ENCODE measurements at places on chromosomes 2 and 18.

DNA sequence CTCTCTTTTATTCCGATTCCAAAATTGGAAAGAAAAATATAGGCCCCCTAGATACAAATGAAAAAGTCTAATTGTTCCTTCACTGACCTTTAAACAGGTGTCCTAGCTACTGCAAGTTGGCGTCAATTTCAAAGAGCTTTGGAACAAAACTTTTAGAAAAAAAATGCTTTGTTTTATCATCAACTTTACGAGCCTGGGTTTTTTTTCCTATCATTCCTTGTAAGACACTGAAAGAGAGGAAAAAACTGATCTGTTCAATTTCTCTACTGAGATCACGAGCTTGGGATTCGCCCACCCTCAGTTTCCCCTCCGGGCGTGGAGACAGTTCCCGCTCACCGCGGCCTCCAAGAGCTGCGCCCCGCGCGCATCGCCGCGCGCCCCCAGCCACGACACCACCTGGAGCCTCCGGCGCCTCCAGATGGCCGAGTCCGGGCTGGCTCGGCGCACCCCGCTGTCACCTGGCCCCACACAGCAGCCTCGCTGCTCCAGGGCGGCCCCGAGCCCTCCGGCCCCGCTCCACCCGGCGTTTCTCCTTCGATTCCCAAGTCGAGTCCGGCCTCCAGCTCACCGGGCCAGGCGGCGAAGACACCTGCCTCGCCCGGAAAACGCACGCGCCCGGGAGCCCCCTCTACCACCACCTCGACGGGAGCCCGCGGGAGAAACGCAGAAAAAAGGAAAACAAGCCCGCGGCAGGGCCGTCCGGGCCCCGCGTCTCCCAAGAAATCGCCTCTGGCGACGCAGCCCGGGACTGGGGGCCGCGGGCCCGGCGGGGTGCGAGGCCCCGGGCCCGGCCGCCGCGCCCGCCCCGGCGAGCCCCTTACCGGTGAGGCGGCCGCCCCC, 656 bp downstream of the TBC1D8 start:
- DNase-seq: no peak

DNA sequence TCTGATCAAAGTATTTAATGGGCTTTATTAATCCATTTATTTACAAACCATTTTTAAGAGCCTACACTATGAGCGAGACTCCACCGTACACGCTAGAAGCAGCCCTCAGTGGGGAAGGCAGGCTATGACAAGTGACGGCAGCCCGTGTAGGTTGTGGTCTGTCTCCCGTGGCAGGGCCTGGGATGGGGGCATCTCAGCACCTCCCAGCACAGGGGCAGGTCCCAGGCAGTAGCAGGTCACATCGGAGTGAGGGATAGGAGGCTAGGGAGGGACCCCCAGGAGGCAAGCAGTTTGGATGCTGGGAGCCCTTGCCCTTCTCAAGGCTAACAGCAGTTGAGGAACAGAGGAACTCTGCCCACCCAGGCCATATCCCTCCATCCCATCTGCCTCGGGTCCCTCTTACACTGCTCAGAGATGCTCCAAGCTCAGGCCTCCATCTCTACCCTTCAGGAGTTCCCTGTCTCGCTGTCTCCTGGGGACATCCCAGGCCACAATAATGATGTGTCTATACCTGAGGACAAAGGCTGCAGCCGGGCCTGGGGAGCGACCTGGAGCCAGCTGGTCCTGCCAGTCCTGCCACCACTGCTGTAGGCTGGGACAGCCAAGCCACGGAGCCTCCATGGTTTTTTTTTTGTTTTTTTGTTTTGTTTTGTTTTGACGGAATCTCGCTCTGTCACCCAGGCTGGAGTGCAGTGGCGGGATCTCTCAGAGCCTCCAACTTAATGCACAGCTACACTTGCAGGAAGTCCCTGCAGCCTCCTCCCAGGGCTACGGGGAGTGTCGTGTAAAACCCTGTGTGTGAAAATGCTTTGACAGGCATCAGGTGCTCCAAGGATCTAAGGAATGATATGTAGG, 92.0 kb downstream of the NDUFA10 start:
- no peak for DNase-seq

- no peak for DNase-seq
Measured at GRCh38 chr2:216888081-216888480, 28.2 kb upstream of the TNP1 start.

GRCh38 chr18:39425172-39425850, 1859.7 kb upstream of the CELF4 start:
- no peak for DNase-seq

- DNase-seq: no peak
Measured at GRCh38 chr2:217610401-217610814, 392.4 kb downstream of the TNS1 start.

- no peak for DNase-seq
Measured at GRCh38 chr2:119929537-119929936, 83.3 kb upstream of the EPB41L5 start.

GRCh38 chr2:68861330-68861729, 9.9 kb downstream of the BMP10 start:
- DNase-seq: no peak

DNA sequence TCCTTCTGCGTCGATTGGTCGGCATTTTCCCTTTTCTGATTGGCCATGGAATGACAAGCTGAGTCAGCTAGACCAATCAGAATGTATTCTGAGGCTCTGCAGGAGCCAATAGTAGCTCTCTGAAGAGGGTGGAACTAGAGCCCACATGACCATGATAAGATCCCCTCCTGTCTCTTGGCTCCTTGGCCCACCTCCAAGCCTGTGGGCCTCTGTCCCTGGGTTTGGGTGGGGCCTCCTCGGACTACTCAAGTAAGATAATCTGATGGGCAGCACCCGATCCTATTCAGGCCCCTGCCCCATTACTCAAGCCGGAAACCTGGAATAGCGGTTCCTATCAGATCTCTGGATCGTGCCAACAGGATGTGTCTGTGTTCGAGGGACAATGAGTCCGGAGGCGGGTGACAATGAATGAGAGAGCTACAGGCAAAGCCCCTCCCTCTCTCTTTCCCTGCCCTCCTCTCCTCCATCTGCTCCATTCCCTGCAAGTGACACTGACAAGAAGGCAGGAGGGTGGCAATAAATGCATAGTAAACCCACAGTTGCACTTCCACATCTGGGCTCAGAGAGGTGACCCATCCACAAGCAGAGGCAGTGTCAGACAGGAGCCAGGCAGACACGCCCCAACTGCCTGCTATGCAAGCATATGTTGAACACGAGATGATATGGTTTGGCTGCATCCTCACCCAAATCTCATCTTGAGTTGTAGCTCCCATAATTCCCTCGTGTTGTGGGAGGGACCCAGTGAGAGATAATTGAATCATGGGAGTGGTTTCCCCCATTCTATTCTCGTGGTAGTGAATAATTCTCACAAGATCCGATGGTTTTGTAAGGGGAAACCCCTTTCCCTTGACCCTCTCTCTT, 114.7 kb downstream of the TNS1 start:
- no peak for DNase-seq

- no peak for DNase-seq
Measured at GRCh38 chr2:72750977-72751639, 74.7 kb downstream of the EXOC6B start.

- DNase-seq: peak; percentile 79
Measured at GRCh38 chr2:48940606-48941005, 185.1 kb upstream of the LHCGR start.

DNA sequence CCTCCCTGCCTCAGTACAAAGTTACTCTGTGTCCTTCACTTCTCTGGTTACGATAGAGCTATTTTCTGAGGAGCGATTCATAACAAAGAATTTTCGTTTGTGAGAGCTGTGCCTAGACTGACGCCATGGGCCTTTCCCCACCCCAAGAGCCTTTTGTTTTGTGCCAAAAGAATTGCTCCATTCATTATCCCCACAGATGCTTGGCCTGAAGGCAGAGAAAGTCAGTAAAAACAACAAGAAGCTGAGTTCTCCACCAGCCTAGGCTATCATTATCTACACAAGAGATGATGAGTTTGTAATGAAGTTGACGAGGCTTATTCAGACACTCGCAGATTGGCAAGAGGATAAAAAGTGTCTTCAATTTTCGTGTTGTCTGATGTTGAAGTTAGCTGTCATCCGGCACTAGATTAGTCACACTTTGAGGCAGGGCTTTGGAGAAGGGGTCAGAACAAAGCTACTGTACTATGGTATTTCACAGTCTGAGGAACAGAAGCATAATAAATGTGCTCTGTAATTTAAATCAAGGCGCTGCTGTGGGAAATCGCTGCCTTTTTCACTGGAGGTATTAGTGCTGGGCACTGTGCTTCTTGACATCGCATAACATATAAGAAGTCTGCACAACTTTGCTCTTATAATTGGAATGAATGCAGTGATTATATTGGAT, 278.4 kb upstream of the FIGN start:
- DNase-seq: peak; percentile 64

- no peak for DNase-seq
Measured at GRCh38 chr18:77560341-77560992, 310.8 kb downstream of the GALR1 start.

DNA sequence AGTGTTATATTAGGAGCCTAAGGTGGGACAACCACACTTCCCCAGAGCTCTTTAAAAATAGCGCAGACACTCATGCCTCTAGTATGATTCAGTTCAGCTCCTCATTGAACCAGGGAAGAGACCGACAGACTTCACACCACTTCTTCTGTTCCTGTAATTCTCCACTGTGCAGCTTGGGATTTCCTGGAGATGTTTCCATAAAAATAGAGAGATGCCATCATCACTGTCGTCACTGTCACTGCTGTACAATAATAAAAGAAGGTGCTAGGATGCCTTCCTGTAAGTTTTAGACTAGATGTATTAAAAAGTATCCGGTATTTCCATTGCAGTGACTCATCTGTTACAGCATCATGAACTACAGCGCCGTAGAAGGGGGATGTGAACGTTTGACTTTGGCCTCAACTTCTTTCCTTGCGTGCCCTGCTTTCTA, 110.9 kb downstream of the FAM210A start:
- DNase-seq: no peak

DNA sequence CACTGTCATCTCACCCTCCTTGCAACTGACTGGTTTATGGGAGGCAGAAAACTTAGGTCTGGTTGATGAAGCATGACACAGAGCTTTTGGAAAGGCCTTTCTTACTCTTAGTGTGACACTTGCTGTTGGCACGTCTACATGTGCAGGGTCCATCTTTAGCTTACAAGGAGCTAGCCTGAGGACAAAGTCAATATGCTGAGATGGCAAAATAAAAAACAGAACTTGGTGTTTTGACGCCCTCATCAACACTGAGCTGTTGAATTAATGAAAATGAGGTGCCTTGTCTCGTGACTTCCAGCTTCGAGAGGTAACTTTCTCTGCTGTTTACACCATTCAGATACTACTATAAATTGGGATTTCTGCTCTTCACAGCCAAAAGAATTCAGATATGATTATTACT, 78.5 kb upstream of the KIDINS220 start:
- no peak for DNase-seq

- DNase-seq: no peak
Measured at GRCh38 chr2:141195087-141195486, 935.7 kb downstream of the LRP1B start.

GRCh38 chr2:23618794-23619530, 234.0 kb downstream of the KLHL29 start:
- DNase-seq: no peak

GRCh38 chr2:112790305-112790704, 6.0 kb upstream of the IL1A start:
- no peak for DNase-seq

DNA sequence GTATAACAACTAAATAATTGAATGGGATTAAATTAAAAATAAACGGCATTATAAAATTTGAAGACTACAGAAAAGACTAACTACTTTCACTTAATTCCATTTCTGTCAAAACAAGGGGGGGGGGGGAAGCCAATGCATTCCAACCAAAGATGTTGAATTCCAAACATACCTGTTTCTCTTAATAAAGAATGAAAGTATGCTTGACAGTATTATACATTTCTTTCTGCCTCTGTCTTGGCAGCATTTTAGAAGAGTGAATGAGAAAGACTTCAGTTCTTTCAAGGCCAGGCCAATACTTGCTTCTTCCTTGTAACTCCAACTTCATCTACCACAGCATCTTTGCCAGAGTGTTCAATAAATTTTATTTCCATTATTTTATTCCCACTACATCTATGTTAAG, 65.9 kb downstream of the PDE11A start:
- DNase-seq: no peak

DNA sequence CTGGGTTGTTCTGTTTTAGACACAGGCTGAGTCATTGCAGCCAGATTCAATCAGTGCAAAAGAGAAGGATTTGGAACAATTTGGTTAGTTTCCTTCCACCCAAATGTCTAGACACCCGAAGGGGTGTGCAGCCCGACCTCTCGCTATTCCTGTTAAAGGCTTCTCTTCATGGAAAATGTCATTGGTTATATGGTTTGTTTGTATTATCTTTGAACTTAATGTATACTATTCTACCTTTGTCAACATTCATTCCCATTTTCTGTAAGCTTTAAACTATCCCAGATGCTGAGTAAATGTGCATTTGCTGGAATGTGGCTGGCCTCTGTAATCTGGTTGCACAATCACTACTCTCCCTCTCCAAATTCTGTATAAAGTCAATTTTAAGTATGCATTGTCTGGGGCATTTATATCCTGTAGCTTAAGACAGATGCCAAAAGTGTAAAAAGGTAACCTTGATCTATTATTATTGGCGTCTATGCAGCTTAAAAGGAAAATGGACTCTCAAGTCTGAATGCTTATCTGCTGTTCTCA, 80.4 kb upstream of the RND3 start:
- DNase-seq: no peak

DNA sequence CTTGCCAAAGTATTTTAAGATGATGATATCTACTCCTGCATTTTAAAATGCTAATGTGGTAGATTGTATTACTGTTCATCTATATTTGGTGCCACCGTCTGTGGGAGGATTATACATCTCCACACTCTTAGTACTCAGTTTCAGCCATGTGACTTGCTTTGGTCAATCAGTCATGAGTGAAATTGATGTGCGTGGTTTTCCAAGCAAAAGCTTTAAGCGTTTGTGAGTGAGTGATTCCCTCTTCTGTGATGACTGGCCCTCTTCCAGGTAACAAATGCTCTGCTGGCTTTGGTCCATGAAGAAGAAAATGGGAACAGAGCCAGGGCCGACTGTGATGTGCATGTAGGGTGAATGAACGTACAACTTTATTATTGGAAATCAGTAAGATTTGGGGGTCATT, 330.4 kb downstream of the LPIN1 start:
- DNase-seq: no peak

DNA sequence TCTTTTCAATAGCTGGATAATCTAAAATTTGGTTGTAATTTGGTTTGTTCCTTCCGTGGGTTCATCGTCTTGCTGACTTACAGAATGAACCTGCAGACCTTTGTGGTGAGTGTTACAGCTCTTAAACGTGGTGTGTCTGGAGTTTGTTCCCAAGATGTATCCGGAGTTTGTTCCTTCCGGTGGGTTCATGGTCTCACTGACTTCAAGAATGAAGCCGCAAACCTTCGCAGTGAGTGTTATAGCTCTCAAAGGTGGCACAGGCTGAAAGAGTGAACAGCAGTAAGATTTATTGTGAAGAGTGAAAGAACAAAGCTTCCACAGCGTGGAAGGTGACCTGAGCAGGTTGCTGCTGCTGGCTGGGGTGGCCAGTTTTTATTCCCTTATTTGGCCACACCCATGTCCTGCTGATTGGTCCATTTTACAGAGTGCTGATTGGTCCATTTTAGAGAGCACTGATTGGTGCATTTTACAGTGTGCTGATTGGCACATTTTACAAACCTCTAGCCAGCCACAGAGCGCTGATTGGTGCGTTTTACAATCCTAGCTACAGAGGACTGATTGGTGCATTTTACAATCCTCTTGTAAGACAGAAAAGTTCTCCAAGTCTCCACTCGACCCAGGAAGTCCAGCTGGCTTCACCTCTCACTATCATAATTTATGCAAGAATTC, 16.6 kb downstream of the RALB start:
- DNase-seq: no peak

GRCh38 chr2:240994171-240994896, 4.1 kb upstream of the SNED1 start:
- no peak for DNase-seq

All from COLO829 (cell line).